Astrocyte (in vitro differentiated cells and primary cell): ENCODE measurements at places on chromosomes 13 and 19. TPM values are rescaled to one million over a fixed set of nuclear protein-coding genes. Genes with fewer than 3 reads are reported as not detected.
A peak's percentile ranks its signal among the peaks of the same experiment; 100 is the strongest.

DNA sequence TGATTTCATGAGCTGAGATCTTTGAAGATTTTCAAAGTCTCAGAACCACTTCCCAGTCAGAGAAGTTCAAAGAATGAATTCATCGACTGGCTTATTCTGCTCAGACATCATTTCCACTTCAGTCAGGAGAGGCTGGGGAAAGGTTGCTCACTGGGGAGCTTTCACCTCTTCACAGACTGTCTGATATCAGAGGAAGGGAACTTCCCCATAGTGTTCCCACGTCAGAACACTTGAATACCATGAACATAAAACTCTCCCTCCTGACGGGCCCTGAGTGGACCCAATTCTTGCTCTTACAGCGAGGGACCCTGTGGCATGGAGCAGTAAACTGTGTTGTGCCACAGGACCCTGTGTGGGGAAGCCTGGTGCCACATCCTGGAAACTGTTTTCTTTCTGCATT, 492.6 kb downstream of the COG6 start:
- no peak overlapping the region for H3K27ac ChIP-seq
- no peak for DNase-seq
- H3K4me1 ChIP-seq = peaks cover 17% of the 10 kb centered on the region
- H3K27me3 ChIP-seq = peaks cover 5% of the 10 kb centered on the region

- H3K4me3 ChIP-seq = no peak overlapping the region
- peaks cover 5% of the 10 kb centered on the region for H3K27me3 ChIP-seq
- DNase-seq = no peak
Observed at GRCh38 chr19:2969104-2969504, 8.3 kb upstream of the TLE6 start.

DNA sequence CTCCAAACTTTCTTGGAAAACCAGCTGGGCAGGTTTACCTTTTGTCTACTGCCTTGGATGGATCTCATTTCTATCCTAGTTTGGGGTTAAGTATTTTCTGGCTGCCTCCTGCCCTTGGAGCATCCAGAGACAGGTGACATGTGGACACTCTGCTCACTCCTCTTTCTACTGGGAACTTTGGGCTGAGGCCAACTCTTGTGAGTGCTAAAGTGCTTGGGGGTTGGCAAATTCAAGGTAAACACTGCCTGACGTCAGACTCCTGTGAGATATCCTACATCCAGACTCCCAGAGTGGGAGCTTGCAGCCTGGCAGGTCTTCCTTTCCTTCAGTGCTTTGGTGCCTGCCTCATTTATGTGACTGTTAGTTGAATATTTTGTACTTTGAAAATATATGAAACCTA, 388.1 kb downstream of the KCNRG start:
- no peaks in the 10 kb centered on the region for H3K36me3 ChIP-seq
- no peaks in the 10 kb centered on the region for H3K27me3 ChIP-seq
- peaks cover 18% of the 10 kb centered on the region for H3K4me1 ChIP-seq
- H3K4me3 ChIP-seq = no peak overlapping the region
- H3K27ac ChIP-seq = no peak overlapping the region

- H3K27me3 ChIP-seq = peaks cover 17% of the 10 kb centered on the region
- no peaks in the 10 kb centered on the region for H3K4me1 ChIP-seq
- no peak overlapping the region for H3K27ac ChIP-seq
- no peak for DNase-seq
- H3K36me3 ChIP-seq = no peaks in the 10 kb centered on the region
Observed at GRCh38 chr13:113000575-113000974, 31.6 kb downstream of the MCF2L start.

GRCh38 chr19:50301607-50301971, 27.6 kb downstream of the KCNC3 start:
- H3K4me1 ChIP-seq = peaks cover 12% of the 10 kb centered on the region
- no peaks in the 10 kb centered on the region for H3K27me3 ChIP-seq
- H3K36me3 ChIP-seq = no peaks in the 10 kb centered on the region
- H3K27ac ChIP-seq = no peak overlapping the region

- peaks cover 56% of the 10 kb centered on the region for H3K27me3 ChIP-seq
- no peaks in the 10 kb centered on the region for H3K4me1 ChIP-seq
- DNase-seq = no peak
- H3K27ac ChIP-seq = no peak overlapping the region
Observed at GRCh38 chr13:51222686-51223559, 725 bp downstream of the FAM124A start.

GRCh38 chr19:34282611-34283519, 28.5 kb downstream of the GARRE1 start:
- no peak overlapping the region for H3K4me3 ChIP-seq
- H3K27ac ChIP-seq = no peak overlapping the region
- DNase-seq = no peak
- H3K4me1 ChIP-seq = peaks cover 3% of the 10 kb centered on the region

GRCh38 chr13:91359111-91359510, 11.6 kb downstream of the MIR17HG start:
- no peak for DNase-seq
- no peaks in the 10 kb centered on the region for H3K27me3 ChIP-seq
- no peak overlapping the region for H3K4me3 ChIP-seq
- H3K4me1 ChIP-seq = no peaks in the 10 kb centered on the region

DNA sequence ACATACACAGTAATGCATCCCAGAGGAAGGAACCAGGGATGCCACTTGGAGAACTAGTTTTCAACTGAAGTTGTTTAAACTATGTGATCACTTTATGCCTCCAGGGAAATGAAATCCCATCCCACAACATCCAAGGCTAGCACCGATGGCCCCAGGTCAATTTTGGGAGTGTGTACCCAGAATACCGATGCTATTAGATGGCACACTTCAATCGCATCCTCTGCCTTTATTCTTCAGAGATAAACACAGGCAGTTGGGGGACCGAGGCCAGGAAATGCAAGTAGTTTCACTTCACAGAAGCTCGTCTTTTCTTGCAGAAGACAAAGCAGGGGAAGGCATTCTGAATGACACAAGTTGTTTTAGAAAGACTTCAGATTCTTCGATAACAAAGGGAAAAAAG, 13.8 kb downstream of the STK24 start:
- H3K27ac ChIP-seq = no peak overlapping the region
- H3K4me1 ChIP-seq = peaks cover 17% of the 10 kb centered on the region
- no peaks in the 10 kb centered on the region for H3K27me3 ChIP-seq
- no peaks in the 10 kb centered on the region for H3K36me3 ChIP-seq
- DNase-seq = no peak

- no peaks in the 10 kb centered on the region for H3K27me3 ChIP-seq
- no peak for DNase-seq
- no peak overlapping the region for H3K27ac ChIP-seq
Observed at GRCh38 chr13:93422980-93423543, 196.5 kb downstream of the GPC6 start.

DNA sequence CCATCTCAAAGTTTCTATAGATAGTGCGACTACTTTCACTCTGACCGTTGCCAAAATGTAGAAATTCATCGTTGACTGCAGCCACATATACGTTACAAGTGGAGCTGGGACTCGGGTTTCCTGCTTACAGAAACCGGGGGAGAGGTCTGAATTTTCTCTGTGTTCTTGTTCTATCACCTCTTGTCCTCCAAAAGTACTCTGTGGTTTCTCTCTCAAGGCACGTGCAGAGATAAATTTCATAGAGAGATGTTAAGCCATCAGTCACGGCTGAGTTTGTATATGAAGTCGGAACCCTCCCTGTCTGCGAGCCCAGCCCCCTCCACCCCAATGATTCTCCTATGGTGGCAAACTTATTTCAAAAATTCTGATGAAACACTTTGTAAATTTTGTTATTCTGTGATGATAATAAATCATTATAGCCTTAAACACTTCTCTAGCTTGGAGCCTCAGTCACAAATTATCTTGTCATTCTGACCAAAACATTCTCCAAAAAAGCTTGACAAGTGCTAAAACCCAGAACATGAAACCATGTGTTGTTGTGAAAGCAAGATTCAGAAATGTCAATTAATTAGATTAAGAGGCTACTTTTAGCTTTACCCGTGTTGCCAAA, 87.5 kb downstream of the TSHZ3 start:
- H3K4me3 ChIP-seq = no peak overlapping the region
- no peaks in the 10 kb centered on the region for H3K4me1 ChIP-seq
- H3K36me3 ChIP-seq = no peaks in the 10 kb centered on the region

GRCh38 chr13:84200971-84201370, 318.7 kb upstream of the SLITRK1 start:
- no peak overlapping the region for H3K4me3 ChIP-seq
- H3K36me3 ChIP-seq = no peaks in the 10 kb centered on the region
- no peak for DNase-seq
- no peaks in the 10 kb centered on the region for H3K27me3 ChIP-seq
- no peaks in the 10 kb centered on the region for H3K4me1 ChIP-seq

- H3K4me3 ChIP-seq = no peak overlapping the region
- H3K4me1 ChIP-seq = no peaks in the 10 kb centered on the region
- no peaks in the 10 kb centered on the region for H3K27me3 ChIP-seq
Observed at GRCh38 chr13:36526897-36527296, 94.6 kb downstream of the CCNA1 start.

DNA sequence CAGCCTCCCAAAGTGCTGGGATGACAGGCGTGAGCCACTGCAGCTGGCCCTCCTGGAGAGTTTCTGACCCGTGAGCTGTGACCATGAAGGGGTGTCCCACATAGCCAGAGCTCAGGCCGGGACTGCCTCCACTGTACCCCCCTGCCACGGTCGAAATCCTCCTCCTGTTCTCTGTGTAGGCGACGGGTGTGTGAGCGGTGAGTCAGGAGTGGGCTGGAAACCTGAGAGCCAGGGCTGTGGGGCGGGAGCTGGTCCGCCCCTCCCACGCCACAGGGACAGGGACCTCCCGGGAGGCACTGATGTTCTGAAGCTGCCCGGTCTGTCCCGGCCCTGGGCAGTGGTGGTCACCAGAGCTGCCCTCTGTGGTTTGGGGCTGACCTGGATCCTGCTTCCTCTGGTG, 3.9 kb downstream of the WDR18 start:
- DNase-seq = no peak
- H3K27me3 ChIP-seq = no peaks in the 10 kb centered on the region
- no peak overlapping the region for H3K27ac ChIP-seq
- no peak overlapping the region for H3K4me3 ChIP-seq
- H3K4me1 ChIP-seq = peaks cover 14% of the 10 kb centered on the region

GRCh38 chr19:45595814-45596213, 6.2 kb downstream of the GPR4 start:
- no peak for DNase-seq
- H3K27me3 ChIP-seq = peaks cover 29% of the 10 kb centered on the region
- H3K4me1 ChIP-seq = peaks cover 2% of the 10 kb centered on the region
- no peak overlapping the region for H3K4me3 ChIP-seq
- no peak overlapping the region for H3K27ac ChIP-seq
- no peaks in the 10 kb centered on the region for H3K36me3 ChIP-seq

- H3K27ac ChIP-seq = no peak overlapping the region
- H3K27me3 ChIP-seq = no peaks in the 10 kb centered on the region
- no peaks in the 10 kb centered on the region for H3K36me3 ChIP-seq
- no peak overlapping the region for H3K4me3 ChIP-seq
Observed at GRCh38 chr13:34031610-34032009, 213.7 kb downstream of the RFC3 start.

DNA sequence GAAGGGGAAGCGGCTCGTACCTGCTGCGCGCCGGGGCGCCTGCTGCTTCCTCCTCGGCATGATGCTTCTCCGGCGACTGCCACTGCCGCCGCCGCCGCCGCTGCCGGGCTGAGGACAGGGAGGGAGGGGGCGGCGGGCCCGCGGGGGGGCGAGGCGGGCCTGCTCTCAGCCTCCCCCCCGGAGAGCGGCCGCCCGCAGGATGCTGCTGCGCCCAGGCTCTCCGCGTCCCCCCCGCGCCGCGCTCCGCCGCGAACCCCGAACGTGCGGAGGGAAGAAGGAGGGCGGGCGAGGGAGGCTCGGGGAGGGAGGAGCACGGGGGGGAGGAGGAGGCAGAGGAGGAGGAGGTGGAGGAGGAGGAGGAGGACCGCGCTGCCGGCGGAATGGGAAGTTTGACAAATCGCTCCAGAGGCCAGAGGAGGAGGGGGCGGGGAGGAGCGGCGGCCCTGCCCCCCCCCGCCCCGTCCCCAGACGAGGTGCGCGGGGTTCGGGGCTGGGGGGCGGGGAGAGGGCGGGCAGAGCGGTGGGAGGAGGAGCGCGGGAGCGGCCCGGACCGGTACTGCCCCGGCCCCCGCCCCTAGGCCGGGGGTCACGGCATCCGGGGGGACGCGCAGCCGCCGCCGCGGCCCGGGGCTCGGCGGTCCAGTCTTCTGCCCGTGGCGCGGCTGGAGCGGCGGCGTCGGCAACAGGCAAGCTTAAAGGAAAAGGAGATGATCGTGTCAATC, at the start of gene TSHZ3:
TSHZ3 (minus strand) TSS at position 277 of the 722 bp plus-strand sequence; CDS start at position 60, 217 bp downstream.
- peak; percentile 81 for DNase-seq
- H3K4me1 ChIP-seq = peaks cover 21% of the 10 kb centered on the region
- H3K4me3 ChIP-seq = peak within 1 kb of the TSS; percentile 82
- H3K27me3 ChIP-seq = peaks cover 16% of the 10 kb centered on the region
- H3K27ac ChIP-seq = peak within 1 kb of the TSS; percentile 74

DNA sequence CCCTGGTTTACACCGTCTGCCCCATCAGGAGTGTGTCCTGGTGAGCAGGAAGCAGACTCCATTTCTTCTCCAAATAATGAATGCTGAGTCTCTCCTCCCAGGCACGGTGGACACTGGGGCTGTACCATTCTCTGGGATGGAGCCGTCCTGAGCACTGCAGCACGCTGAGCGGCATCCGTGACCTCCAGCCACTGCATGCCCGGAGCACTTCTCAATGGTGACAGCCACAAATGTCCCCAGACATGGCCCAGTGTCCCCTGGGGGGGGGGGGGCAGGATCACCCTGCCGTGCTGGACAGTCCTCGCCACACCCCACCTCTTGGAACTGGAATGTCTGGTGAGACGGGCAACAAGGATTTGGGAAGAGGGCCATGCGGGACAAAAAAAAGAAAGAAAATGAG, 37.4 kb downstream of the GNG7 start:
- H3K27me3 ChIP-seq = peaks cover 5% of the 10 kb centered on the region
- H3K4me1 ChIP-seq = no peaks in the 10 kb centered on the region
- H3K27ac ChIP-seq = no peak overlapping the region
- H3K4me3 ChIP-seq = no peak overlapping the region

GRCh38 chr13:39405596-39406205, 197.3 kb downstream of the LHFPL6 start:
- no peaks in the 10 kb centered on the region for H3K27me3 ChIP-seq
- peaks cover 4% of the 10 kb centered on the region for H3K4me1 ChIP-seq
- H3K27ac ChIP-seq = no peak overlapping the region
- DNase-seq = no peak
- H3K36me3 ChIP-seq = no peaks in the 10 kb centered on the region

GRCh38 chr13:107534548-107534947, 680.8 kb downstream of the LIG4 start:
- no peaks in the 10 kb centered on the region for H3K27me3 ChIP-seq
- H3K4me3 ChIP-seq = no peak overlapping the region
- H3K4me1 ChIP-seq = no peaks in the 10 kb centered on the region
- DNase-seq = peak; percentile 26
- H3K27ac ChIP-seq = no peak overlapping the region
- H3K36me3 ChIP-seq = no peaks in the 10 kb centered on the region

- no peak for DNase-seq
- H3K4me3 ChIP-seq = no peak overlapping the region
- H3K36me3 ChIP-seq = no peaks in the 10 kb centered on the region
- no peak overlapping the region for H3K27ac ChIP-seq
- no peaks in the 10 kb centered on the region for H3K27me3 ChIP-seq
Observed at GRCh38 chr13:113875837-113876281, 12.0 kb upstream of the GAS6 start.

IGSF23 gene
- total RNA-seq = not detected in 2 replicates

TMEM59L gene
- total RNA-seq = 5.6 and 8.8 TPM in 2 replicates

LILRB4 gene
- not detected in 2 replicates for total RNA-seq

ZNF121 gene
- total RNA-seq = 60.0 and 72.6 TPM in 2 replicates

NLRP5 gene
- not detected in 2 replicates for total RNA-seq

GARIN5A gene
- total RNA-seq = not detected in 2 replicates

GRK1 gene
- total RNA-seq = not detected in 2 replicates

ONECUT3 gene
- not detected in 2 replicates for total RNA-seq

MCEMP1 gene
- not detected in 2 replicates for total RNA-seq

ZNF587 gene
- 36.7 and 37.4 TPM in 2 replicates for total RNA-seq

SHC2 gene
- total RNA-seq = 27.5 and 29.7 TPM in 2 replicates

TUBA3C gene
- total RNA-seq = not detected in 2 replicates

CCL25 gene
- not detected in 2 replicates for total RNA-seq

IL4I1 gene
- total RNA-seq = 0.27 and 0.50 TPM in 2 replicates

ZNF77 gene
- 1.4 and 1.5 TPM in 2 replicates for total RNA-seq

DENND1C gene
- total RNA-seq = 0.19 TPM in 1 of 2 replicates, not detected in the other

TMTC4 gene
- 7.7 and 8.4 TPM in 2 replicates for total RNA-seq
